Activated CD4-positive, alpha-beta T cell treated with anti-CD3 and anti-CD28 coated beads for 48 hours (primary cell): ENCODE measurements at places on chromosomes 5 and 9.

- no peak for DNase-seq
These were observed 77.4 kb upstream of the PIP5K1B start for GRCh38 chr9:68627594-68627993.

GRCh38 chr9:5819174-5819573 lies 13.7 kb downstream of the ERMP1 start:
- DNase-seq = no peak

GRCh38 chr9:80509358-80509757 lies 937.6 kb downstream of the TLE4 start:
- no peak for DNase-seq

GRCh38 chr9:127812936-127813675 lies 10.4 kb downstream of the FPGS start:
- no peak for DNase-seq

DNA sequence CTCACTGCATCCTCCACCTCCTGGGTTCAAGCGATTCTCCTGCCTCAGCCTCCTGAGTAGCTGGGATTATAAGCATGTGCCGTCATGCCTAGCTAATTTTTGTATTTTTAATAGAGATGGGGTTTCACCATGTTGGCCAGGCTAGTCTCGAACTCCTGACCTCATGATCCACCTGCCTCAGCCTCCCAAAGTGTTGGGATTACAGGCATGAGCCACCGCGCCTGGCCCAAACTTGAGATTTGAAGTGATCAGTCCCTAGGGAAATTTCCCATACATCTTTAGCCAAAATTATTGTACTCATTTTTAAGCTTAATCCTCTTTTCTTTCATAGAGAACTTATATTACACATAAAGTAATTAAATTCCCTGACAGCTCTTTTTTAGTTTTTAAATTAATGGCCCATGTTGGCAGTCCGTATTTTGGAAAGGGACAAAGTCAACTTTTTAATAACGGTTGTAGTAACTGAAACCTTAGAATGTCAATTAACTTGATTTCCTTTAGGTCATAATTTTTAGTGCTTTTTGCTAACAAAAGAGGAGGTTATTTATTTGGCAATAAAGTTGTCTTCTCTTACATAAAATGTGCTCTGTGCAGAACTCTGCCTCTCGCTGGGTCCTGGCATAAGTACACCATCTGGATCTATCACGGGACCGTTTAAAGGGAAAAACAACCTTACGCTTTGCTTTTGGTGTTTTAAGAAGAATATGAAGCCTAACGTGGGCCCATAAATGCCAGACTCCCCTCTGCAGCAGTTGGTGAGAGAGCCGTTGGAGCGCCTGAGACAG lies 142.3 kb upstream of the OTULINL start:
- DNase-seq = no peak

GRCh38 chr5:149254506-149254905 lies 17.2 kb upstream of the AFAP1L1 start:
- no peak for DNase-seq

DNA sequence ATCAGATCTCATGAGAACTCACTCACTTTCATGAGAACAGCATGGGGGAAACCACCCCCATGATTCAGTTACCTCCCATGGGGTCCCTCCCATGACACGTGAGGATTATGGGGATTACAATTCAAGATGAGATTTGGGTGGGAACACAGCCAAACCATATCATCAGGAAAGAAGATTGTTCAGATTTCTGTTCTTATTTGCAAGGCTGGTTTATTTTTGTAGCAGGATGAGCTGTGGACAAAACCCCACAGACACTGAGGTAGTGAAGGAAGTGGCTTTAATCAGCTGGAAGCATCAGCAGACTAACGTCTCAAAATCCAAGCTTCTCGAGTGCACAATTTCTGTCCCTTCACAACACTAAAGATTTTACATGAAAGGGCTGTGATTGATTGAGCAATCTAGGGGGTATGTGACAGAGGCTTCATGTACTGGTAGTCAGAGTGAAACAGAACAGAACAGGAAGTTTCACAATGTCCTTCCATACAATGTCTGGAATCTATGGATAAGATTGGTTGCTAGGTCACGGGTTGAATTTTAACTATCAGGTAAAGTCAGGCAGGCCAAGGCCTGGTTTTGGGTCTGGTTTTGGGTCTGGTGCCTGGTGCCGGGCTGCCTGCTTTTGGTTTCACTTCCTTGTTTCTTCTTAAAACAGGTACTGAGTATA lies 91.3 kb upstream of the ZNF366 start:
- no peak for DNase-seq

DNA sequence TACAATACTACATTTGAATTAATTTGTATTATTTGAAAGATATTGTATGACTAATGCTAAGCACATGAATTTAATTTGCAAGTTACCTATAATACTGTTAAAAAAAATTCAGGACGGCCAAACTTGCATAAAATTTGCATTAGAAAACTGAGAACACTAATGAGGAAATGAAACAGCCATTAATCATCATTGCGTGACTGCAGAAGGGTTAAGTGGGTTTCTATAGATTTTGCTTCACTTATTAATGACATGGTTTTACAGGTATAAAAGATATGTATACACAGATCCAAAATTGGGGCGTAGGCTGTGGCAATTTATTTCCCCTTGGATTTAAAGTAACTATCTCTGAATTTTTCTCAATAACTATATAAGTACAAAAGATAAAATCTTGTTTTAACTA lies 882.6 kb downstream of the PTPRD start:
- no peak for DNase-seq

GRCh38 chr5:154384480-154385235 lies 61.1 kb upstream of the SAP30L start:
- DNase-seq = no peak

DNA sequence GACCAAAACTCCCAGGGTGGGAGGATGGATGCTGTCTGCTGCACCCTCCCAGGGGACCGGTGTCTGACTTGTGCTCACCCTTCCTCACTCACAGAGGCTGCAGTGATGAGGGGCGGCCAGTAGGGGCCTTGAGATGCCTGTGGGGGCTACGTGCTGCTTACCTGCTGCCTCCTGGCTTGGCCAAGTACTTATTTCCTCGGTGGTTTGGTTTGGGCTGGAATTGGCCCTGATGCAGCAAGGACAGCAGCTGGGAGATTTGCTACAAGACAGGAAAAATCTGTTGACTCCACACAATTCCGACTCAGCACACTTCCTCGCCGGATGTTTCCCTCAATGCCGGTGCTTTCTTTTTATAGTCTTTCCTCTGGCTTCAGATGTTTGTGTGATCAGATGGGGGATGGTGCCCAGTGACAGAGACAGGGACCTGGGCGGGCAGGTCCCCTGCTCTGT lies 6.6 kb downstream of the PCDH12 start:
- peak; percentile 56 for DNase-seq

DNA sequence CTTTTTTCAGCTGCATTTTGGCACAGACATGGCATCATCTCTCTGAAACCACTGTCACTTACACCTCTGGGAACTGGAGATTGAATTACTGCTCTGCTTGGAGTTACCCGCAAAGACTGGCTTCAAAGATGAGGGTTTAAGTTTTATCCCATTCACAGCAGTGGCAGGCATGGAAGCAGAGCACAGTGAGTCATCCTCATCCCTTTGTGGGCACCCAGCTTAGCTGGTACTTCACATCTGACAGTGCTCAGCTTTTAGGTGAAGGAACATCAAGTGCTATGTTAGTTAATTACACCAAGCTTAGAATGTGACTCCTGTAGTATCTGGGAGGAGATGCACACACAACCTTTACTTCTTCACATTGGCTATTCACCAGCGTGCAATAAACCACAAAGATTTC lies 24.8 kb upstream of the ALDH1A1 start:
- DNase-seq = no peak

GRCh38 chr5:18772475-18772874 lies 1138.2 kb downstream of the TAF11L14 start:
- DNase-seq = no peak

GRCh38 chr5:108421713-108422112 lies 39.8 kb upstream of the FBXL17 start:
- DNase-seq = no peak

DNA sequence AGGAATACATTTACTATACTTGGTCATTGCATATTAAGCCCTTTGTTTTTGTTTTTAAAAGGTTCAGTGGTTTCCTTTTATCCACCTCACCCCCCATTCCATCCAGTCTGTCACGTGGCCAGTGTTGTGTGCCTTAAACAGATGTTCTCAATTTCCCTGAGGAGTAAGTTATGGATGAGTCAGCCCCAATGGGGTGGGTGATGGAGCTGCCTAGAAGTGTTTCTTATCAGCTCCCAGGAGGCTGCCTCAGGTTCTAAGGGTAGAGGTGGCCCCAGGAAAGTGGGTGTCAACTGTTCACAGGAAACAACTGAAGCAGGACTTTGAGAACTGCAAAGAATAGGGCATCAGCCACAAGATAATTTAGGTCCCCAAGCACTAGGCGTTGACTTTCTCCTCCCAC lies 41.1 kb downstream of the ACTBL2 start:
- DNase-seq = peak; percentile 3

DNA sequence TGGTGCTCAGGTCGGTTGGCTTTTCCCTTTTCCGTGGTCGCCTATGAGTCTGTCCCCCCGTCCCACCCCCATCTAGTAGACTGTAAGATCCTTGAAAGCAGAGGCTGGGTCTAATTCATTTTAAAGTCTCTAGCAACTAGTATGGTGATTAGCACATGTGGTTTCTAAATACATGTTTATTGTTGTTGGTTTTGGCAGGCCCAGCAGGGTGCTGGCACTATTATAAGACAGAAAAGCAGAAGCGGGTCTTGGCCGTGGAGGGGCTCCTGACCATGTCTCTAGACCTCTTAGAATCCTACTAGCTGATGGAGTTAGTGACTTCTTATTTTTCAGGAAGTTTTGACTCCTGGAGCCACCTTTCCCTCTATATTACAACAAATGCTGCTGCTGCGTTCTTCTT lies 61.5 kb upstream of the TNFSF8 start:
- DNase-seq = no peak

DNA sequence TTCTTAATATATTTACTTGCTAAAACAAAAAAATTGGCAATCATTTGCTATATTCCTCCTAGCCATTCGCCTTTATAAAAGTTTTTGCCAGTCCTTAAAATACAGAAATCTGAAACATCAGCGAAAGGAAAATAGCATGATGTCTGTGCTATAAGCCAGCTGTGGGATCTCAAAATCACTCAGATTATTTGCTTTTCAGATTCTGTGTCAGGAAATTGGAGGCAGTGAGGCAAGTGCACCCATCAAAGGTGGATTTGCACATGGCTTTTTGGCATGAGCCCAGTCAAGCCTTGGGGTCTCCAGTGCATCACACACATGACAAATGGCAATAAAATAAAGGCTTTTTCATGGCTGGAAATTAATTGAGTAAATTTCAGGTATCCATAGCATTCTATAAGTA lies 196.8 kb upstream of the DAPK1 start:
- no peak for DNase-seq

GRCh38 chr5:119072496-119072895 lies 1.6 kb downstream of the DMXL1 start:
- no peak for DNase-seq

- no peak for DNase-seq
These were observed 2.3 kb downstream of the SLC44A1 start for GRCh38 chr9:105246656-105247173.

DNA sequence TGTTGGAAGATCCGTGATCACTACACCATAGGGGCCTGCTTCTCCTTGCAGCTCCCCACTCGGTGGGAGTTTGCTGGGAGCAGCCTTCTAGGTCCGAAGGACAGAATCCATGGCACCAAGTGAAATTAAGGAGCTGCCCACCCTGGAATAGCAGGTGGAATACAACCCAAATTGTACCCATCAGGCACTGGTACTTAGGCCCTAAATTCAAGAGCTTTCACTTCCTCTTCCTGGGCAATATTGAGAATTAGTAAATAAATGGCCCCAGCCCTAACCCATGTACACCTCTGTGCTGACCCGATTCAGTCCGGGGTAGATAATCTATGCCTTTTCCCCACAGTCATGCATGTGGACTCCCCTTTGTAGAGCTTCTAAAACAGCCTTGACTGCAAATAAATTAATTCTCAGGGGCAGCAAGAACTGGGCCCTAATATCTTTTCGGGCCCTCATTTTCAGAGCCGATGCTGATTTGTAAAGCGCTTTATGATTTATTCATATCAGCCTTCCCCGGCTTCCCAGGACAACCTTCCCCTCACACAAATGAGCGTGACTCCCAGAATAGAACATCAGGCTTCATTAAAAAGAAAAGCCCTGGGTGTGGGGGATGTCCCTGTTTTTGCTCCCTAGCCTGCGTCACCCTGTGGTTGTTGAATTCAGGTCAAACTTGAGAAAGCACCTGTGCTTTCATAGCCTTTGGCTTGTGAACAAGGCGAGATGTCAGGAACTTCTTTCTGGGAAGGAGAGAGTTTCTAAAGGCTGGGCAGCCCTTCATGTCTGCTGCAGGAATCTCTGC lies 126.1 kb upstream of the TBC1D2 start:
- no peak for DNase-seq

GRCh38 chr5:31741496-31741895 lies 102.6 kb downstream of the PDZD2 start:
- DNase-seq = no peak

- DNase-seq = peak; percentile 84
These were observed at the start of gene ACO1 for GRCh38 chr9:32384364-32385151. TSS of gene ACO1 (plus strand) at chr9:32384643. CDS start at chr9:32405507, 20,864 bp downstream.

DNA sequence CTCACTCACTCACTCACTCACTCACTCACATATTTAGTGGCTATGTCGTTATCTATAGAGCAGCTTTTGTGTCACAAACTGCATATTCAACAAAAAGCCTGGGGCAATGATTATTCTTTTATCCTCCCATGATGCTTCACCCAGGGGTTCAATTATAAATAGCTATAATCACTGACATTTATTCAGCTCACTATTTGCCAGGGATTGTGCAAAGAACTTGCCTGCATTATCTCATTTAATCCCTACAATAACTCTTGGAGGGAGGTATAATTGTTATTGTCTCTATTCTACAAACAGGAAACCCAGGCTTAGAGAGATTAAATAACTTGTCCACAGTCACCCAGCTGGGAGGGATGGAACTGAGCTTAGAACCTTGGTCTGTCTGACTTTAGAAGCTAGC lies 298.0 kb upstream of the MSX2 start:
- DNase-seq = no peak

DNA sequence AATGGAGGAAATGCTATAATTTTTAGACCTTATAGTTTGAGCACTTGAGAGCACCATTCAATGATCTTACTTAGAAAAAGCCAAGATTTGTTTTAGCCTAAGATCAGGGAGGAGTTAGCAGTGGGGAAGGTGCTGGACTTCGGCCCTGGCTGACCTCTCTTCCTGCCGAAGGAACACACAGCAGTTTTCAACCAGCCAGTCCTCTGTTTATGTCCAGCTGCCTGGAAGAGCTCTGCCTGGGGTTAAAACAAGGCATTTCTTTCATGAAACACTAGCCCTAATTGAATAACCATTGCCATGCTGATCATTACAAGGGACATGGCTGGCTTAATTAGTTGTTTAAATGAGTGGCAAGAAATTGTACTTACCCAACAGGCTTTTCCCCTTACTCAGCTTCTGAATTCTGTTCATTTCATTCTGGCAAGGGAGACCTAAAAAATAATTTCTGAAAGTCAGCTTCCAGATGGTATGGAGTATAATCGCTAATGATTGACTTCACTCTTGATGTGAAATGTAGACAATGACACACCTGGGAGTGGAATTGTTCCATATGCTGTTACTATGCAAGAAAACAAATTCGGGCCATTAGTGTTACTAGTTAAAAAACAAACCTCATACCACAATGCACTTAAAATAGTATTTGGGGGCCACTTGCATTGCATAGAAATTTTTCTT lies 514.2 kb downstream of the SPOCK1 start:
- no peak for DNase-seq

- no peak for DNase-seq
These were observed 41.4 kb downstream of the RGS3 start for GRCh38 chr9:113504725-113505590.

GRCh38 chr5:76716456-76717157 lies 681 bp downstream of the F2R start:
- peak; percentile 33 for DNase-seq
